ENCODE measurements at places on chromosomes 1 and 21.

- DNase-seq, result no peak
Measured at GRCh38 chr1:228087771-228088251, 5.3 kb downstream of the ARF1 start.

GRCh38 chr1:61533546-61533945 lies 191.4 kb downstream of the TM2D1 start:
- DNase-seq, result no peak

GRCh38 chr1:211261229-211261628 lies 2.1 kb downstream of the RCOR3 start:
- no peak for DNase-seq

DNA sequence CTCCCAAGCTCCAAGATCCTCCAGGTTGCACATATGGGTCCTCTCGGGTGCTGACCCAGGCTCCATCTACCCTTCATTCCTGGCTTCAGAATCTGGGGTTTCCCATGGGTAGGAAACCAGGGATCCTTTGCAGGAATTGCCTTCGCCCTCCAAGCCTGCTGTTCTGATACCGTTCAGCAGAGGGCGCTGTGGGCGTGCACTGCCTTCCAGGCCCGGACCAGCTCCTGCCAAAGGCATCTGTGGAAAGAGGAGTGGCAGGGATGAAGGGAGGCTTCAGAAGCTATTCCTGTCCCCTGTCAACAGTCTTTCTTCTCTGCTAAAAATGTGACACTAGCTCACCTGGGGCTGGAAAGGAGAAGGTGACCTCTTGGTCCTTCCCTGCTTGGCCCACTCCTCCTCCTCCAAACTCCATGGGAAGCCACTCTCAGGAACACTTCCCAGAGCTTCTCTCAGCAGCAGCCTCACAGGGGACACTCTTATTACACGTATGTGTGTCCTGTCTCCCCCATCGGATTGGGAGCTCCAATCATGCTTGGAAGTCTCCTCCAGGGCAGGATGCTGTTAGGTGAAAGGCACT lies 71.2 kb downstream of the VWA5B1 start:
- peak; percentile 88 for DNase-seq

- no peak for DNase-seq
Measured at GRCh38 chr1:151859891-151860293, 6.4 kb upstream of the THEM5 start.

DNA sequence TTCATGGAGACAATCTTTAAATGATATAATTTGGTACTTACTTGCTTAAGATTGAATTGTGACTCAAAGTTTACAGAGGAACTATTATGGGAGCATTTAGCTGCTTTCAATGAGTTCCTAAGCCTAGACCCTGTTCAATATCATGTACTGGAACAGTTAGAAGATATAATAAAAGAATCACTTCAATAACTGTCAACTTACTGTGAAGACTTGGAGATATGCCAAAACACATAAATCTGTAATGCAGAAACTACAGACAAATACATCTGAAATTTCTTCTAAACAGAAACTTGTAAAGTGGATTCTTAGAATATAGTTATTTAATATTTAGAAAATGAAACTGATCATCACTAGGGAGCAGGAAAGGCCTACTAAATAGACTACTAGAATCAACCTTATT lies 259.3 kb downstream of the HLX start:
- no peak for DNase-seq

DNA sequence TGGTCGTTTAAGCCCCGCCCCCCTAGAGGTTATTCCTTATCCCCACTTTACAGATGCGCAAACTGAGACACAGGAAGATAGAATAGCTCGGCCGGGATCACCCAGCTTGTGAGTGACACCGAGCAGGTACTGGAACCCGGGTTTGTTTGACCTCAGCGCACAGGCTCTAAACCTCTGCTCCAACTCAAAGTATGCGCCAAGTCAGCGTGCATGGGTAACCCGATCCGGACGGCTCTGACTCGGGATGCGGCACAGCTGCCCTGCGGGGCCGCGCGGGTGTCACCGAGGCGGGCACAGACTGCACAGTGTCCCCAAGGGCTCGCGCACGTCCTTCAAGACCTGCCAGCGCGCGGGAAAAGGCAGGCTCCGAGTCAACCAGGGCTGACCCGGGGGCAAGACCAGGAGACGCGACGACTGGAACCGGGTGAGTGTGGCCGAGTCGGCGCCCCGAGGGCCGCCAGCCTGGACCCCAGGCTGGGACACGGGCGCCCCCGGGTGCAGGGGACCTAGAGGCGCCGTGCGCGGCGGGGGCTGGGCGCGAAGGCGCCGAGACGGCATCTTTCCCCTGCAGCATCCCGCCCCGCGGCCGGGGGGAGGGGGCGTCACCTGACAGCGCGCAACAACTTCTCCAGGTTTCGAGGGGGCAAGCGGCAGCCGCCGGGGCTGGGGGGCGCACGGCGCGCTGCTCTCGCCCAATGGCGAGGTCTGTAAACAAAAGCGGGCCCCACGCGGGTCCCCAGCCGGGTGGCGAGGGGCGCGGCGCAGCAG lies 101.9 kb upstream of the SOD1 start:
- DNase-seq, result peak; percentile 70

GRCh38 chr21:40054403-40054802 lies 187.2 kb downstream of the PCP4 start:
- DNase-seq, result no peak

DNA sequence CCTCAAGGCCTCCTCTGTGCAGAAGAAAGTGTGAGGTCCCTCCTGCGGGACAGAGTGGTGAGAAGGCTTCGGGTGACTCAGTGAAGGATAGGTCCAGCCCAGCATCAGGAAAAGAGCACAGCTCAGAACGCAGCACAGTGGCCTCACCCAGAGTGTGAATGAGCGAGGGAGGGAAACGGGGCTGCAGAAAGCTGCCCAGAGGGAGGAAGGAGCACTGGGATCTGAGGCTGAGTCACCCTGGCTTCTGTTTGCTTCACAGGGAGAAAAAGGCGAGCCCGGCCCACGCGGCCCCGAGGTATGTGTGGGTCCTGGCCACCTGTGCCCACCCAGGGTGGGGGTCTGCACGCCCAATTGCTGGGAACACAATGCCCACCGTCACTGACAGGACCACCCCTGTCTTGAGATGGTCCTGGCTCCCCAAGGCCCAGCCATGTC lies 24.3 kb downstream of the COL6A2 start:
- DNase-seq, result no peak

- DNase-seq, result no peak
Measured at GRCh38 chr21:35648512-35648911, 411.8 kb downstream of the SETD4 start.

DNA sequence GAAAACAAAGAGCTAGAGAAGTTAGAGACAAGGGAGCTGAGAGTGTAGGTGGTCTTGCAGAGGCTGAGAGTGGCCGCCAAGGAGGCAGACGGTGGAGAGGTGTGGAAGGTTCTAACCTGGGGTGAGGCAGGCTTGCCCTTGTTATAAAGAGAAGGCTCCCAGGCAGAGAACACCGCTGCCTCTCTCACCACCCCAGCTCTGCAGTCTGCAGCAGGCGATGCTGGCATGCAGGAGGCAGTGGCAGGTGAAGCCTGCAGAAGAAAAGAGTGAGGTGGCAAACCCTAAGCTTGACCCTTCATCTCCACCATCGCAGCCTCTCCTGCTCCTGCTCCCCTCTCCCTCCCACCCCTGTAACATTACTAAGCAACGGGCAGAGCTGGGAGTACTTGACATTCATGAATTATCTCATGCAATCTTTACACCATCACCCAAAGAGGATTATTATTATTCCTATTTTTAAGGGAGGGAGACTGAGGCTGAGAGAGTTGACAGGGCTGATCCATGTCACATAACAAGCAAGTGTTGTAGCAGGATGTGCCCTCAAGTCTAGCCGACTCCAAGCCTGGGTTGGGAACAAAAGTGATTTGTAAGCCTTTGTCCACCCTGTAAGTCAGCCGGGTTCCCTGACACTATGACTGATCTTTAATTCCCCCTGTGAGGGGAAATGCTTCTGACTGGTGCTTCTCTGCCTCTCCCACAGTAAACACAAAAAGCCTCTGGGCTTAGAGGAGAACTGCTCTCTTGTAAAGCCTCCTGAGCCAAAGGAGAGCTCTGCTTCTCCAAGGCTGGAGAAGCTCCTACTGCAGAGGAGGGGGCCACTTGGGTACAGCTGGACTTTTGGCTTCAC lies 36.1 kb downstream of the KANK4 start:
- no peak for DNase-seq

- DNase-seq, result no peak
Measured at GRCh38 chr1:86146566-86146965, 10.0 kb downstream of the COL24A1 start.

GRCh38 chr1:205572421-205572820 lies 59.4 kb downstream of the ELK4 start:
- DNase-seq, result no peak

GRCh38 chr1:248837045-248837780 lies 811 bp upstream of the ZNF672 start:
- no peak for DNase-seq

GRCh38 chr1:226691247-226691646 lies 47.8 kb downstream of the ITPKB start:
- no peak for DNase-seq

DNA sequence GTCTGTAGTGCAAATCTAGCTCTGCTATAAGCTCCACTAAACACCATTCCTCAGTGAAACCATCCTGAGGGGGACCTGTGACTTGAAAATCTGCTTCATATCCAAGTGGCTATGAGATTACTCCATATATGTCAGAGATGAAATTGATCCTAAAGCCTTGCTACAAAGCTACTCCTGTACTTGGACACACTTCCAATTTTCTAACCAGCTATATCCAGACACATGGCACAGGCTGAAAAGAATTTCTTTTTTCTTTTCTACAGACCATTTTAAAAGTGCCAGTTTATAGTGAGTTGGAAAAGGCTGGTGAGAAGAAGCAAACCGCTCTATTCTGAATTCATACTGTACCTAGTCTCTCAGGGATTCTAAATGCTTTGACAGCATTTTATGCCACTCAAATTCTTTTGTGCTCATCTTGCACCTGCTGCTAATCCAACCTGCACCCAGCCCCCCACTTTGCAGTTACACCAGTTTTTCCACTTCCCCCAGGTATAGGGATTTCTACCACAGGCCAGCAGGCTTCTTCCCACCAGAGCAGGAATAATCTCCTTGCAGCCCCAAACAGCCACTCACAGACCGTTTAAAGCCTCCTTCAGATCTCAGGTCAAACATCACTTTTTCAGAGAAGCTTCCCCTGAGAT lies 112.5 kb downstream of the RERE start:
- no peak for DNase-seq

- DNase-seq, result no peak
Measured at GRCh38 chr21:33228455-33228854, 1.3 kb upstream of the IFNAR2 start.

GRCh38 chr1:104238991-104239390 lies 489.3 kb downstream of the AMY1C start:
- peak; percentile 48 for DNase-seq

DNA sequence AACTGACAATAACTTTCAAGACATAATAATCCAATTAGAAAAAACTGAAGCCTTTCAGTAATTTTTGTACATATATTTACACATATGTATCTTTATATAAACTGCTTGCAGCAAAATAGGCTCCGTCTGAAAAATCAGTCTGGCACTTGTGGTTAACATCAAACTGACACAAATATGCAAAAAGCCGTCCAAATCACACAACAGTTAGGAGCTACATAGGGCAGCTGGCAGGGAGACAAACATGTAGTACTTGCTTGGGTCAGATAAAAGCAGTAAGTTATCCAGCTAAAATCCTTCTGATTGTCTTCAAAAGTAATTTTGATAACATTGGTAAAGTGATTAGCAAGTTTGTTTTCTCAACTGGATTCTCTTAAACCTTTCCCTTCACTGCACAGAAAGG lies 14.7 kb upstream of the GUCA2A start:
- no peak for DNase-seq

DNA sequence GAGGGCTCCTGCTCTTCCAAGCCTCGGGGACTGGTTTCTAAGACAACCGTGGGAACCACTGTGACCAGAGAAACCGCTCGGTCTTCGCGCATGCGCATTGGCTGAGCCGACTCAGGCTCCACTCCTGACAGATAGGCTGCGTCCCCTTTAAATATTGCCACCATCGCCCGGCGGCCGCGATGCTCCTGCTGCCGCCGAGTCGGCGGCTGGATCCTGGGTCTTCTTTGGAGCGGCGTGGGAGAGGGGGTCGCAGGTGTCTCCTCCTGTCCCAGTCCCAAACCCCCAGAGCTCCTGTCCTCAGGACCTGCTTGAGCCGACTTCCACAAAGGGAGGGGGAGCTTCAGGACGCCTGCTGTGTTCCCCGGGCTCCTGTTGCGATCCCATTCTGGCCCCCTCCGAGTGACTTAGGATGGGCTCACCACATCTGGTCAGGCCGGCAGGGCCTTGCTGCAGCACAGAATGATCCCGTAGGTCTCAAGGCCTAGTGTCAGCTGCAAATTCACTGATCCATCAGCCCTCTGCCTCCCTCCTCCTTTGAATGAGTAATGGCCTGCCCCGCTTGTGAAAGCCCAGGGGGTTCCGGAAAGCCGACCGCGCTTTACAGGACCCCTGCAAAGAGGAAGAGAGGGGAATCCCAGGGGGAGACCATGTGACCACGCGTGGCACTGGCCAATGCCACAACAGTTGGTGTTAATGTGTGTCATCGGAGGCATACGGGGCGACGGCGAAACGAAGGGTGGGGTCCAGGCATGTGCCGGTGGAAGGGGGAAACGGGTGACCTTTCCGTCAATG lies 683.2 kb upstream of the TPTE start:
- no peak for DNase-seq

DNA sequence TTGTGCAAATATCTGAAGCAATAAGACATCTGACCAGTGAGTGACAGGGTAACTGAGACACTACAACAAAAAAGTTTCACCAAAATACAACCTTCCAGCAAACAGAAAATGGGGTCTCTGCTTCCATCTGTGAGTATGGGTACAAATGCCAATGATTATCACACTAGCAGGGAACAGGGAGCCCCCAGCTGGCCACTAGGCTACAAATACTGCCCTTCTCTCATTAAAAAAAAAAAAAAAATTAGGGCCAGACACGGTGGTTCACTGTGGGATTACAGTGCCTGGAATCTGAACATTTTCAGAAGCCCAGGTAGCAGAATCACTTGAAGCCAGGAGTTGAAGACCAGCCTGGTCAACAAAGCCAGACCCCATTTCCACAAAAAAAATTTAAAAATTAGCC lies 48.4 kb upstream of the EDARADD start:
- DNase-seq, result no peak

DNA sequence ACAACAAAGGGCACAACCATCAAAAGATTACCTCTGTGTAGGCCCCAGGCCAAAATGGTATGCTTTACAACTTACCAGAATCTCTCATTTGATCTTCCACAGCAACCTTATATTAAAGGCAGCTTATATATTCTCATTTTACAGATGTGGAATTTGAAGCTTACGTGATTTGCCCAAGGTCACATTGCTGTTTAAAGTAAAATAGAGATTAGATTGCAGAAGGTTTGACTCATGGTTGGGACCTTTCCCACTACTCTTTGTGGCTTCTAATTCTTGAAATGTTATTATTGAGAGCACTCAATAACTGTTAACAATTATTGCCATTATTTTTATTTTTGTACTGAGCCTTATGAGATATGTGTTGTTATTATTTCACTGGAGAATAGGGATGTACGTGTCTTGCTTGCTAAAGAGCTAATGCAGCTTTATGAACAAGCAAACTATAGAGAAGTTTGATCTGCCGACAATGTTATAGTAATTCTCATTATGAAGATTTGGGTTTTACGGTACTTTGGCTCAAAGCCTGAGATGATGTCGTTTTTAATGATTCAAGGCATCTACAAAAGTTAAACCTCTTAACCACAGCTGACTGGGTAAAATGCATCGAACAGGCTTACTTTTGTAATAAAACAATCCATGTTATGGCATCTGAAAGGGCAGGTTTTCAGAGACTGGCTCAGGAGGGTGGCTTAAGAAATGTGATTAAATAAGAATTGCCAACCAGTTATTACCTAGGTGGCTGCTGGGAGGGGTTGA lies 43.3 kb upstream of the TSNAX start:
- no peak for DNase-seq

GRCh38 chr1:103945774-103946173 lies 196.1 kb downstream of the AMY1C start:
- DNase-seq, result no peak
